ENCODE measurements at places on chromosomes 12 and 14.
A peak's percentile ranks its signal among the peaks of the same experiment; 100 is the strongest.

DNA sequence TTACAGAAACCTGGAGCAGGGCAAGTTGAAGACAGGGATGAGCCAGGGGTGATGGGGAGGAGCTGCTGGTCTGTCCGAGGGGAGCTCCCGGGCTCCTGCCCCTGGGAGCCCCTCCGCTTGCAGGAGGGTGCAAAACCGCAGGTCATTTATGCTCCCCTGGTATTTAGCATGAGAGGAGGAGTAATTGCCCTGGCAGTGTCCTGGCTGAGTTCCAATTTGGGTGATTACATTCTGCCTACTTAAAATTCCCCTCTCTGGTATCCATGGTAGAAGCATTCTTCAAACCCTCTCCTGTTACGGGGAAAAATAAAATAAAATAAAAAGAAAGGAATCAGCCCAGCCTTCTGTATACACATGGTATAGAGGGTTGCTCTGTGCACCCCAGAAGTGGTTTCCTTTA lies 61.7 kb upstream of the VRK1 start:
- no peak for DNase-seq

GRCh38 chr12:26863515-26863914 lies 30.5 kb upstream of the ITPR2 start:
- DNase-seq, result no peak

DNA sequence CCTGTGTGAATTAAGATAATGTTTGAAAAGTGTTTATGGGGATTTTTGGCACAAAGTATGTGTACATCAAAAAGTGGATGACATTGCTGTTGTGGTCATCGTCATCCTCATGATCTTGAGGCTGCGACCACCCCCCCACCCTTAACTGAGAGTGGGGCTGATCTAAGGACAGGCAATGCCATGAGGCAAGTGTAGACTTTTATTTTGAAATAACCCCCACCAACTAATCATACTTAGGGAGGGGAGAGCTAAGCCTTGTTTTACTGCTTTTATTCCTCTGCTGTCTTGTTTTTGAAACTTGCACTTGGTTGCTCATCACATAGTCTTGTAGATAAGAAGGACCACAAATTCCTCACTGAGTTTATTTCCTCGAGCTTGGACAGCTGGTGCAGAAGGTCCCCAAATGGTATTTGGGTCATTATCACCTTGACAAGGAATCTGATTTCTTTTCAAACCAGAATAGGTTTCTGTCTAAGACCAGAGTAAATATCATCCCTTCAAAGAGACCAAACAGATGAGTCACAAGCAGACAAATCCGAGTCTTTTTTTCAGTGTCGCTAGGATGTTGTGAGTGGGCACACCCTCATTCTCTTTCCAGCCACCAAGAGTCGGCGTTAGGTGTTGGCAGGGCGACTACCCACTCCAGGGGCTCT lies 23.9 kb upstream of the SMOC1 start:
- DNase-seq, result no peak

GRCh38 chr14:75234173-75235115 lies 44.2 kb upstream of the FOS start:
- no peak for DNase-seq

DNA sequence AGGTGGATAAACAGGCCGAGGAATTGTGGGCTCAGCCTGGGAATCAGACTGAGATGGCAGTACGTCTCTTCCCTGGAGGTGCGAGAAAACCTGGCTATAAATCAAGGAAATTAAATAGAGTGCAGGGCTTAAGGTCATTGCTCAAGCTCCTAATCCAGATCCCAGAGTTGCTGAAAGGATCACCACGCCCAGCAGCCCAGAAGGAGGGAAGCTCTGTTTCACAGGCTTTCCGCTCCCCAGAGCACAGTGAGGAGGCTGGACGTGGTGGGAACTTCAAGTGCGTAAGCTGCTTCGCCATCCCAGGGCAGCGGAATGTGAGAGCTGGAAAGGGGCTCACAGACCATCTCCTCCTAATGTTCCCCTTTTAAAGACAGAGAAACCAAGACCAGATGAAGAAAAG lies 651.6 kb upstream of the TBX3 start:
- no peak for DNase-seq

DNA sequence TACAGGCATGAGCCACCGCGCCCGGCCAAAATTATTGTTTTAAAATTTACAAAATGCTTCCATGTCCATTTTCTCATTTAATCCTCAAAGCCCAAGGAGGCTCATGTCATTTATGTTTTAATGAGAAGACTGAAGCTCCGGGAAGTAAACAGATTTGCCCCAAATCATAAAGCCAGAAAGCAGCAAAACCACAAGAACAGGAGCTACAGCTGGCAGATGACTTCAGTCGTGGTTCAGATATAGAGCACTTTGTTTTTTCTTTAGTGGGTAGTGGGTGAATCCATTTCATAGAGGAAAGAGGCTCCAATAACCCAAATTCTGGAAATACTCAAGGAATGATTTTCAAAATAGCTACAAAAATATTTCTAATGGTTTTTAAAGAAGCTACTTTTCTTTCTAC lies 45.4 kb upstream of the VPS33A start:
- DNase-seq, result no peak

- DNase-seq, result no peak
Observed at GRCh38 chr14:76984787-76985375, 43.6 kb downstream of the IRF2BPL start.

DNA sequence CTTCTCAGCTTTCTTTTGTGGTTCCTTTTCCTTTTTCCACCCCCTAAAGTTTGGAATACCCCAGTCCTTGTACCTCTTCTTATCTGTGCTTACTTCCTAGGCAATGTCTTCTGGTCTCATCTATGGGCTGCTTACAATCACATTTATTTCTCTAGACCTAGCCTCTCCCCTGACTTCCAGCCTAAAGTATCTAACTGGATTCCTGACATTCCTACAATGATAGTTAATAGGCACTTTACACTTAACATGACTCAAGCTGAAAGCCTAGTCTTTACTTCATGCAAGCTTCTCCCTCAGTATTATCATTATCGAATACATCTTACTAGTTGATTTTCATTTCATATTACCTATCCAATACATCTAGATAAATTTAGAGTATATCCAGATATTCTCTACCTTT lies 21.2 kb downstream of the CLECL1 start:
- no peak for DNase-seq

GRCh38 chr14:35378425-35379233 lies 25.9 kb downstream of the NFKBIA start:
- DNase-seq, result no peak

DNA sequence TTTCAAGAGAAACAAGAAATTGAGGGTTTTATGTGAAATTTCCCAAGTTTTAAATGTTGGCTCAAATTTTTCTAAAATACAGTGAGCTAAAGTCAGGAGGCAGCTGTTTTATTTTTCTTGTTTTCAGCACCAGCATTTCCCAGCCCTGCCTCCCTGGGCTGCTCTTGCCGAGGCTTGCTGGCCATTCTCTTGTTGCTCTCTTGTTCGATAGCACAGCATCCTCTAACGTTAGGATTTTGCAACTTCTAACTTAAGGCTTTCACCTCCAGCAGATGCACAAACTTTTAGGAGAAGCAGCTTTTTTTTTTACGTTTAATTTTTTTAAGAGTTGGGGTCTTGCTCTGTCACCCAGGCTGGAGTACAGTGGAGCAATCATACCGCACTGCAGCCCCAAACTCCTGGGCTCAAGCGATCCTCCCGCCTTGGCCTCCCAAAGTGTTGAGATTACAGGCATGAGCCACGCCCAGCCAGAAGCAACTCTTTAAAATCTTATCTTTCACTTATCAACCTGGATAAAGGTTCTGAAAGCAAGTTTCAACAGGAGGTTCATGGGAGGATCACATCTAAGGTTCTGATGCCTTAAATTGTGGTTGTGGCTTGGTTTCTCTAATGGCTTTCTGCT lies 40.2 kb downstream of the B4GALNT3 start:
- DNase-seq, result no peak

DNA sequence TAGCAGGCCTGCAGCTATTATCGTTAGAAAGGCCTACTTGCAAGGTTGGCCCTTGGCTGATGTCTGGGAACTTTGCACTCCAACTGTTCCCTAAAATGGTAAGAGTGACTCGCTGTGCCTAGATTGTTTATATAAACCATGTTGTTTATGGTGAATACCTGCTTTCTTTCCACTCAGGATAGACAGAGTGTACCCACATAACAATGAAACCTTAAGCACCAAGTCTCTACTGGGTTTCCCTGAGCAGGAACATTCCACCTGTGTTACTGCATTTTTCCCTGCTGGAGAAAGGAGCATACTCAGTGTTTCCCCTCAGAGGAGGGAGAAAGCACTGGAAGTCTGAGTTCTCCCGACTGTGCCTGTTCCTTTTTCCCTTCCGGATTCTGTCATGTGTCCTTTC lies 32.8 kb downstream of the ERP29 start:
- DNase-seq, result no peak

GRCh38 chr14:100658181-100658886 lies 68.4 kb upstream of the DLK1 start:
- DNase-seq, result no peak

DNA sequence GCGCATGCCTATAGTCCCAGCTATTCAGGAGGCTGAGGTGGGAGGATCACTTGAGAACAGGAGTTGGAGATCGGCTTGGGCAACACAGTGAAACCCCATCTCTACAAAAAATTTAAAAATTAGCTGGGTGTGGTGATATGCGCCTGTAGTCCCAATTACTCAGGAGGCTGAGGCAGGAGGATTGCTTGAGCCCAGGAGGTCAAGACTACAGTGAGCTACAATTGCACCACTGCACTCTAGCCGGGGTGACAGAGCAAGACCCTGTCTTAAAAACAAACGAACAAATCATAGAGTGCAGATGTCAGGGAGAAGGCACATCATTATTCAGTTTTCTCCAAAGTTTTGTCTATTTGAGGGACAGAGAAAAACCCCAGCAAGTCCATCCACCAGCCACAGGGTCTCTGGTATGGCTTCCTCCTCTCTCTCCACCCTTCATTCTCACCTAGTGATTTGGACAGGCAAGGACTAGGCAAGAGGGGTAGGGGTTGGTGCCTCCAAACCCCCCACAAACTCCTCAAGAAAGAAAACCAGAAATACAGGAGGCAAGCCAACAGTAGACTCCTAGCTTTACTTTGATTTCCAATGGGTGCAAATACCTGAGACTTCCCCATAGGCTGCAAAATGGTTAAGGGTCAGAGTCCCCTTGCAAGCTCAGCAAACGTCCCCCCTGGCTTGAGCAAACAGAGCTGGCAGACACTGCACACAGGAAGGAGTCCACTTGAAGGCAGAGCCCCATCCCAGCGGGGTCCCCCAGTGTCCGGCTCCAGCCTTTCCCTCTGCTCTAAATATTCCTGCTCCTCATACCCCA lies 26.5 kb upstream of the RPLP0 start:
- peak; percentile 65 for DNase-seq

GRCh38 chr14:22561661-22562579 lies 27.1 kb downstream of the DAD1 start:
- DNase-seq, result no peak

- DNase-seq, result no peak
Observed at GRCh38 chr12:1984759-1985158, 19.5 kb downstream of the DCP1B start.

DNA sequence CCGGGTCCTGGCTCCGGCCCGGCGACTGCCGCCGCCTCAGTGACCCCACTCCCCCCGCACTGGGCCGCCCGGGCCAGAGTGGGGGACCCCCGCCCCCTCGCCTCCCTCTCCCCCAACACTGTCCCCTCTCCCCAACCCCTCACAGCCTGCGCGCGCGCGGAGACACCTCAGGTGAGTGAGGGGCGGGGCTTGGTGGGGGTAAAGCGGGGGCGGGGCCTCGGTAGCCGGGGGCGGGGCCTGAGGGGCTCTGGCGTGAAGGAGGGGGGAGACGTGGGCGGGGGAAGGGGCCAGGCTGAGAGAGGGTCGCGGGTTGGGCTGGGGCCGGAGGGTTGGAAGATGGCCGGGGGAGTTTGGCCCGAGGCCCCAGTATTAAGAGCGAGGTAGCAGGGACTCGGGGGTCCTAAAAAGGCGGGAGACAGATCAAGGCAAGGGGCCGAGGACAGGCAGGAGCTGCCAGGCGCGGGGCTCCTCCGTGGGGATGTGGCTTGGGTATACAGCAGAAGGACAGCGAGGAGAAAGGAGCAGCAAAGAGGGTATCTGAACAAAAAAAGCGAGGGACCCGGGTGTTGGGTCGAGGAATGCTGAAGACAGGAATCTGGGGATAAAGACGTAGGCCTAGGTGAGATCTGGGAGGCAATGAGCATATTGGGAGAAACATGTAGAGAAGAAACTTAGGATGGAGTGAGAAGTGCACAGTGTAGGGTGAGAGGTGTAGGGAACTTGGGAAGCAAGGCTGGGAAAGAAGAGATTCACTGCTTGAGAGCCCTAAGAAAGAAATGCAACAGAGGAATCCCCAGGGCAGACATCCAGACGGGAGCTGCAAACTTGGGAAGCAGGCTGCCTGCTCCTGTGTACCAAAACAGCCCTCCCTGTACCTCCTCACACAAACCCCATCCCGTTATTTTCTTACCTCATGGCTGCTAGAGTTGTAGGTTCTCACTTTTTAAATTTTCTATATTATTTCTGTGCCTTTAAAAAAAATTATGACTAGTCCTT lies 10.8 kb downstream of the SUOX start:
- DNase-seq, result peak; percentile 83

GRCh38 chr14:75568791-75569190 lies 9.6 kb upstream of the FLVCR2 start:
- DNase-seq, result no peak

Measured in HuH-7 (cell line).